ENCODE measurements at places on chromosomes 4 and X.
A peak's percentile ranks its signal among the peaks of the same experiment; 100 is the strongest.

DNA sequence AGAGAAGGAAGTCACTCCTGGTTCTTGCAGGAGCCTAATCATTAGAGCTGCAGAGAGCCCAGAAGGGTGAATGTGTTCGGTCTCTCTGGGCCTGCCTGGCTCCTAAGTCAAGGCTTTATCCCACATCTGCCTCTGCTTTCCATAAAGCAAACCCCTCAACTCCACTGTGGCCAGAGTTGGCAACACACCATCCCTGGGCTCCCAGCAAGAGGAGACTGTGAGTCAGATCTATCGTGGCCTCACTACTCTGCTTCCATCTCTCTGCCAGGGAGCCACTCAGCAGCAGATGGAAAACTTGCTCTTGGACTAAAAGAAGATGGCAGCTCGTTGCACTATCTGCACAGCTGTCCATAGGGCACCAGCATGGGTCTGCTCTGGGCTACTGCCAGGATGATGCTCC is 348.2 kb downstream of the FBXW7 start:
- DNase-seq, result no peak

- DNase-seq, result no peak
Observed at GRCh38 chr4:117093571-117093970, 8.2 kb upstream of the TRAM1L1 start.

GRCh38 chrX:70066646-70067045 is 4.4 kb downstream of the OTUD6A start:
- no peak for DNase-seq

- DNase-seq, result no peak
Observed at GRCh38 chr4:76830964-76831703, 66.8 kb downstream of the SOWAHB start.

DNA sequence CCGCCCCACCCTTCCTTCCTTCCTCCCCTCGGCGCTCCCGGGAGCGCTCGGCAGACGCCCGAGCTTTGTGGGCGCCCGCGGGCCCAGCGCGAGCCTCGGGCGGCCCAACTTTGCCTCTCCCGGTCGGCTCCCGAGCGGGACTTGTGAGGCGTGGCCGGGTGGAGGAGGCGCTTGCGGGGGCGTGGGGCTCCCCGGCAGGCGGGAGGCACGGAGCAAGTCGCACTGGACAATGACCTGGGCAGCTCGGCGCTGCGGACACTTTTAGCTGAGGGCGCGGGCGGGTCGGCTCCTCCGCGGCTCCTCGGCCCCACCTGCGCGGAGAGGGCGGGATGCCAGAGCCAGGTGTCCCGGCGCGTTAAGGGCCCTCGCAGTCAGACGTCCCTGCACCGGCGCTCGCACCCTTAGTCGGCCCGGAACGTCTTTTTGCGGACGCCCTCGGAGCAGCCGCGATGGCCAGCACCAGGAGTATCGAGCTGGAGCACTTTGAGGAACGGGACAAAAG is 385 bp downstream of the DCLK2 start:
- no peak for DNase-seq

- no peak for DNase-seq
Observed at GRCh38 chrX:6941041-6941440, 206.5 kb upstream of the STS start.

DNA sequence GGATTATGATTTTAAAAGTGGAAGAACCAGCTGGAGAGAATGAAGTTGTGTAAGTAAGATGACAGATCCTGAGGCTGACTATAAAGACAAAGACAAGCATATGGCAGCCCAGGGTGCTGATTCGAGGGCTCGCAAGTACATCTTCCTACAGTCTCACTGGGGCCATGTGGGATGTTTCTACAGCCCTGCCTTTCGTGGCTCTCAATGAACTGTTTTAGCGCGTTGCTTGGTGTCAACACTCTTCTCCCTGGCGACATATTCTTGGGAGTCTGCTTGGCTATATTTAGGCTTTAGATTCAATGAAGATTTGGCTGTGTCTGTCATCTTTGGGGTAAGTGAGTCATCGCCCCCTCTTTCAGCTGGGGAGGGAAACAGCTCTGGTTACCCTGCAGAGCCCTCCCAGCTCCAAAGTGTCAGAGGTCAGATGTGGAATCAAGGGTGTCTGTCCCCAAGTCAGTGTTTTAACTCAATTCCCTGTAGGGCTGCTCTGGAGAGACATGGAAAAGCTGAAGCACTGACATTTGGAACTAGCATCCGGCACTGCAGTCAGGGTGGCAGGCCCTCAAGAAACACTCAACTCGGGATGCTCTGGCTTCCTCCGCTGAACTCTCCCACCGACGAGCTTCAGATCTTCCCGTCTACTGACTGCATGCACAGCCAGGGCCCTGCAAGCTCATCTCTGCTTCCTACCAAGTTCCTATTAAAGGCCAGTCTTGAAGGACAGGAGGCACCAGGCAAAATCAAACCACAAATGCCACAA is 65.7 kb downstream of the GATB start:
- no peak for DNase-seq

DNA sequence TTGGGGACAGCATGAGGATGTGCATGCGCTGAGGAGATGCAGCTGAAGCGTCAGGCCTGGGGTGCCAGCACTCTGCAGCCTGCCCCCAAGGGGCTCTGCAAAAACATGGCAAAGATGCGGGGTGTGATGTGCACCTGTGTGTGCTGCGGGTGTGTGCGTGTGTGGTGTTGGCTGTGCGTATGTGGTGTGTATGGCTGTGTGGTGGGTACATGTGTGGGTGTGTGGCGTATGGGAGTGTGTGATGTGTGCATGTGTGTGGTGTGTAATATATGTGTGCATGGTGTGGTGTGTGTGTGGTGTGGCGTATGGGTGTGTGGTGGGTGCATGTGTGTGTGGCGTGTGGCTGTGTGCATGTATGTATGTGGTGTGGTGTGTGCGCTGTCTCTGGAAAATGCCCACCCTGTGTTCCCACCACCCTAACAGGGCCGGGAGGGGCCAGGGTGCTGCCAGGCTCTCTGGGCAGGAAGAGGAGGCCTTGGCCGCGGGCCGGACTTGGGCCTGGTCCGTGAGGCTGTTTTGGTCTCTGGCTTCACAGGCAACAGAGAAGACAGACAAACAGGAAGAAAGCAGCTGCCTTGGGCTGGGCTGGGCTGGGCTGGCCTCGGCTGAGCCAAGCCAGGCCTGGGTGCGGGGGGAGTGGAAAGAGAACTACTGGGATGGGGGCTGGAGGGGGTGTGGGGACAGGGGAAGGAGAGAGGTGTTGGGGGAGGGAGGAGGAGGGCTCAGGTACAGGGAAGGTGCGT is 1.1 kb upstream of the AVPR2 start:
- DNase-seq, result no peak

DNA sequence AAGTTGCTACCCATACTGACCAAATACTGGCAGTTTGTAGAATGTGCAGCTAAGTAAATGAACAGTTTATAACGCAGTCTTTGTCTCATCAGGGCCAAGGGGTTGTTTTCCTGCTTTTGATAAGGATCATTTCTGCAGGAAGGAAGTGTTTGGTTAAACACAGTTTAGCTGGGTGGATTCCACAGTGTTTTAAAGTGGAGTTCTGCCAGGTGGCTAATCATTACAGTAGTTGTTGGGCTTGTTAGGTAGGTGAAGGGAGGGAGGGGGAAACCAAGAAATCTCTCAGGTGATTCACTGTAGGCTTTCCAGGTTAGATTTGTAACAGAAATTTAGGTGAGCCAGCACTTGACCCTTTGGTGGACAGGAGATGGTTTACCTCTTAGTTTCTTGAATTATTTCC is 58.1 kb downstream of the FNIP2 start:
- DNase-seq, result no peak

GRCh38 chr4:102564399-102565059 is 63.4 kb downstream of the NFKB1 start:
- no peak for DNase-seq

DNA sequence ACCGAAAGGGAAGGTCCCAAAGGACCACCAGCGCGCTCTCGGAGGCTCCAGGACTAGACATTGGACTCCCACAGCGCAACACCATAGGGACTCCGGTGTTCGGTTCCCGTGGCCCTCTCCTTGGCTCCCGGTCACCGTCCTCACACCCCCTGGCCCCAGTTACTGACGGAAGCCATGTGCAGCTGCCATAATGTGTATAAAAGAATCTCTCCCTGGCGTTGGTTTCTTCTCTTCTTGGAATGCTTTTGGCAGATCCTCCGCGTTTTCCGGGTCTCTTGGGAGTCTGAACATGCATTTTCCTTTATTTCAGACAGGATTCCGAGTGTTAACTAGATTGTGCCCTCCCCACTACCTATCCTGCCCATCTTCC is 69.8 kb downstream of the FBXO8 start:
- DNase-seq, result no peak

- no peak for DNase-seq
Observed at GRCh38 chr4:153611679-153612078, 72.4 kb upstream of the TLR2 start.

DNA sequence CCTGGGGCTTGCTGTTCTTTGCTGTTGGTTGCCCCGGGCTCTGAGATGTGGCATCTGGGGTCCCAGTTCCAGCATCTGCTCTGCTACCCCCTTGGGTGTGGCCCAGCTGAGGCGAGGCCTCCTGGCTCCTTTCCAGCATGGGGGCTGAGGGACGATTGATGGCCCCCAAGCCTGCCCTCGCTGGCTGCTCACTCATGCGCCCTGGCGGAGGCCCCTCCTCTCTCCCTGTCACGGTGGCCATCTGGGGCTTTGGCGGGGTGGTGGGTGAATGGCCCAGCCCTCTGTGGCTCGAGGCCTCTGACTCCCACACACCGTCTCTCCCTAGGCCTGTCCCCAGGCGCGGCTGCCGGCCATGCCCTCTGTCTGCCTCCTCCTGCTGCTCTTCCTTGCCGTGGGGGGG is 1.8 kb downstream of the PLXNA3 start:
- no peak for DNase-seq

- DNase-seq, result no peak
Observed at GRCh38 chr4:88162626-88163025, 4.2 kb upstream of the ABCG2 start.

GRCh38 chr4:145827885-145828284 is 110.7 kb downstream of the ZNF827 start:
- DNase-seq, result no peak

DNA sequence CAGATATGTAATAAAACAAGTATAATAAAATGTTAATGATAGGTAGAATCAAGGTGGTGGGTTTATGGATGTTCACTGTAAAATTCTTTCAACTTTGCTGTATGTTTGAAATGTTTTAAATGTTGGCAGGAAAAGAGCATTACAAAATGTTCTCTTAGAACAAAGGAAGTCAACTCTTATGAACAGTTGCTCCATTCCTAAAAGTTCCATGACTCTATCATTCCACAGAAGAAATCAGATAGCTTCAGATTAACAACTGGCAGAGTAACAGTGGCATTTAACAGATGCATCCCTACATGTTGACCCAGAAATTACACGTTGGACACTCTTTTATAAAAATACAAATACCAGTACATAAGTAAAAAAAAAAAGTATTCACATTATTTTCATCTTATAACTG is 2023.7 kb downstream of the ARAP2 start:
- no peak for DNase-seq

DNA sequence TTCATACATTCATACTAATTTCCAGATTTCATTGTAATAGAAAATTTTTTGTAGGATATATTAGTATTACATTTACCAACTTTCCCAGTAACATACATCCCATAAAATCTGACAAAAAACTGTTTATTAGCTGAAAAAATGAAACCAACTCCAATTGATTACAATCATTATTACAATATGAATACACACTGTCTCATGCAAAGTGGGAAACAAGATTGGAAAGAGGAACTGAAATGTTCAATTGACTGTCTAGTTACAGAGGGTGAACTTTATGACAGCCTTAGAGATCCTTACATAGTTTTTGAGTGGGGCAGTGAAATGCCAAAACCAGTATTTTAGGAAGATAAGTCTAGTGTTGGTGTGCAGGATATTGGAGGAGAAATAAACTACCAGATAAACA is 2.3 kb upstream of the AMBN start:
- DNase-seq, result no peak

- DNase-seq, result no peak
Observed at GRCh38 chr4:25749150-25749794, 93.6 kb downstream of the SLC34A2 start.

DNA sequence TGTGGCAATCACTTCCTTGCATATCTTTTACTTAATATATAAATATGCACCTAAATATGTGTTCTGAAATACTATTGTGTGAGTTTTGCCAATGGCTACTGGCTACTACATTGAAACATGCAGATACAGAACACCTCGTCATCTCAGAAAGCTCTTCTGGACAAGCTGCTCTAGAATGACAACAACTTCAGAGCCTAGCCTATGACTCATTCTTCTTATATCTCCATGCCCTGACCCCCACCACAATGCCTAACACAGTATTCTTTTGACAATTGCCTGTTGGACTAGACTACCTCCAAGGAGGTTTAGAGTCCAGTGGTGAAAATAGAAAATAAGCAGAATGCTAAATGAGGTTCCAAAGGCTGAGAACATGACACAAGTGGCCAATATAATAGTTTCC is 17.6 kb upstream of the DMP1 start:
- no peak for DNase-seq

DNA sequence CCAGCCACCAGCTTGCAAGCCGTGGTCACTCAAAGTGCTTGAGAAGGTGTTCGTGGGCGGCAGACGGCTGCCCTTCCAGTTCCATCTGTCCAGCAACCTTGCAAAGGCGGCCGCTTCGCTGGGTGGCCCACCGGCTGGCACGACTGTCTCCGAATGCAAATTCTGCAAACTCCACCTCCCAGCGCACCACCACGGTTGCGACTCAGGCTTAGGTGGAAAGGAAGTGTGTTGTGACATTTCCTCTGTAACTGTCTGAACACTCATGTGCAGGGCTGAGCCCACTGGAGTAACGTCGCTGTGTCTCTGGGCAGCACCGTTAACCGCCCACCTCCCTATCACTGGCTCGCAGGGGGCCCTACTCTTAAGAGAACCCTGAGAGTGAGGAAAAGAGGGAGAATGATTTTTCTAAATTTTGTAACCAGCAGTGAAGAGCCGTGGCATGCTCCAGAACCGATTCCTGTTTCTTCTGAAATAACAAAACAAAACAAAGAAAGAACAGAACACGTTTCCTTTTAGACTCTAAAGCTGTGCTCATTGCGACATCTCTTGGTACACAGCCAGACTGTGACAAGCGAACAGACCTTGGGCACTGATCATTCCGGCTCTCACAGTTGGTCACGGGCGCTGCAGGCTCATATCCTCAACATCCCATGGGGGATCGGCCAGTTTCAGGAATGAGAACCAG is at the start of gene P2RY8:
Gene P2RY8 (minus strand): TSS at position 155 of the 685 bp plus-strand sequence. CDS start 70,627 bp downstream, outside the sequence.
- DNase-seq, result peak; percentile 87
